ENCODE measurements at places on chromosomes 16 and 17.
A peak's percentile ranks its signal among the peaks of the same experiment; 100 is the strongest.

DNA sequence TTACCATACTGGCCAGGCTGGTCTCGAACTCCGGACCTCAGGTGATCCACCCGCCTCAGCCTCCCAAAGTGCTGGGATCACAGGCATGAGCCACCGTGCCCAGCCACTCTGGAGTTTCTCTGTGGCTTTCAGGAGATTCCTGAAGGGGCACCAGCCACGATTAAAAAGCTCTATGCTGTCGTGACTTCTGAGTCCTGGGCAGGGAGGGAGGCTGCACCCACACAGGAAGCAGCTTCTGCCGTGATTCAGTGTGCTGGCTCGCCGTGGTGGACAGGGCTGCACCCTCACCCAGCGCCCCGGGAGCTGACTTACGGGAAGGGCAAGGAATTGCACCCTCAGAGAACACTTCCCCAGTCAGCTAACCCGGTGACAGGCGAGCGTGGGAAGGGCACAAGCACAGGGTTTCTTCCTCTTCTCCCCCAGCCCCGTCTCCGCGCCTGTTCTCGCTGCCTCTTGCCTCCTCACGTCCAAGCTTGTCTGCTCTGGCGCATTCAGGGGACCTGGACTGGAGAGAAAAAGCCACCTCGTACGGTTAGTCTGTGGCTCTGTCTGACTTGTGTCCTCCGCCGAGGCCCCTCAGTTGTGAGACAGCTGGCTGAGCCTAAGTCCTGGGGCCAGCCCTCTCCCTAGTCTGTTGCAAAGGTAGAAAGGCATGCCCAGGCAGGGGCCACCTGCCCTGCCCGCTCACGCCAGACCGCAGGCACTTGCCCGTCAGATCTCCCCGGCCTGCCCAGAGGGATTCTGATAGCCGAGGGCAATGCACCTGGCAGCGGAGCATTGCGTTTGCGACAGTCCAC lies 145.0 kb downstream of the SEC14L1 start:
- peak; percentile 81 for DNase-seq

GRCh38 chr16:50172195-50172922 lies 19.3 kb downstream of the TENT4B start:
- no peak for DNase-seq

DNA sequence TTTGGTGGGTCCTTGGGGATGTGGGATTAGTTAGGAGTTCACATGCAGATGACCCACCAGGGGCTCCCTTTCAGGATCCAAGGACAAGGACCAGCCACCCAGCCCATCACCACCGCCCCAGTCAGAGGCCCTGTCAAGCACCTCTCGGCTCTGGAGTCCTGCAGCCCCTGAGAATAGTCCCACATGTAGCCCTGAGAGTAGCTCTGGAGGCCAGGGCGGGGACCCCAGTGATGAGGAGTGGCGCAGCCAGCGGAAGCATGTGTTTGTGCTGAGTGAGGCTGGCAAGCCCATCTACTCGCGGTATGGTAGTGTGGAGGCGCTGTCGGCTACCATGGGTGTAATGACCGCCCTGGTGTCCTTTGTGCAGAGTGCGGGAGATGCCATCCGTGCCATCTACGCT lies 2.4 kb downstream of the MON1B start:
- DNase-seq = no peak

GRCh38 chr16:12440228-12440530 lies 363.5 kb downstream of the CPPED1 start:
- peak; percentile 21 for DNase-seq

GRCh38 chr16:49867796-49868668 lies 12.1 kb upstream of the ZNF423 start:
- DNase-seq = no peak

All from fibroblast of skin of right biceps (primary cell).